ENCODE measurements at places on chromosomes 16 and 17.

DNA sequence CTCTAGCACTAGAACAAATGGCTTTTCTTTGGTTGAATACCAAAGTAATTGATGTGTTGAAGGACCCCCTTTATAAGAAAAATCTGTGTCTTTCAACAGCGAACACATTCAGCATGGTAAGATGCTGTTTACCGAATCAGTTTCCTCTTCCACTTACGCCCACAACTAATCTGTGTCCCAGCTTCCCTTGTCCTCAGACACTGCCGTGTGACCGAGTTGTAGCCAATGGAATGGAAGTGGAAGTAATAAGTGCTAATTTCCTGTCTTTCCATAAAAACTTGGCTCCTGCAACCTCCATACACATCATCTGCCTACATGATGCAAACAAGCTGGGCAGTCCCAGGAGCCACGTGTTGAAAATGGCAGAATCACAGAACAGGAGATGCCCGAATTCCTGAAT lies 10.4 kb downstream of the CDIPT start:
- ATAC-seq, result no peak

- ATAC-seq, result no peak
Observed at GRCh38 chr16:29862383-29862883, 593 bp downstream of the CDIPT start.

DNA sequence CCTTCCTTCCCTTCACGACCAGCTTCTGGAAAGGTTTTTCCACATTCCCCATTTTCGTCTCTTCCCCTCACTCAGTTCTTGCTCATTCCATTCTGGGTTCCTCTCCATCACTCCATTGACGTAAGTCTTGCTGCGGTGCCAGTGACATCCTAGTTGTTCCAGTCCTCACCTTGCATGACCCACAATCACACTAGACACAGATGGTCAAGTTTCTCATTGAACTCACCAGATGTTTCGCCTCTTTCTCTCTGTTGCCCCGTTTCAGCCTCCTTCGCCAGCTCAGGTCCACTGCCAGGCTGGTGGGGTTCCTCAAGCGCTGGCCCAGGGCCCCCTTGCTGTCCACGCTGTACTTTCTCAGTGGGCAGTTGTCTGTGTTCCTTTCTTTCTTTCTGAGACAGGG lies 43.4 kb downstream of the CCDC42 start:
- ATAC-seq, result no peak

- ATAC-seq, result no peak
Observed at GRCh38 chr16:11163761-11164261, 92.2 kb downstream of the SOCS1 start.

DNA sequence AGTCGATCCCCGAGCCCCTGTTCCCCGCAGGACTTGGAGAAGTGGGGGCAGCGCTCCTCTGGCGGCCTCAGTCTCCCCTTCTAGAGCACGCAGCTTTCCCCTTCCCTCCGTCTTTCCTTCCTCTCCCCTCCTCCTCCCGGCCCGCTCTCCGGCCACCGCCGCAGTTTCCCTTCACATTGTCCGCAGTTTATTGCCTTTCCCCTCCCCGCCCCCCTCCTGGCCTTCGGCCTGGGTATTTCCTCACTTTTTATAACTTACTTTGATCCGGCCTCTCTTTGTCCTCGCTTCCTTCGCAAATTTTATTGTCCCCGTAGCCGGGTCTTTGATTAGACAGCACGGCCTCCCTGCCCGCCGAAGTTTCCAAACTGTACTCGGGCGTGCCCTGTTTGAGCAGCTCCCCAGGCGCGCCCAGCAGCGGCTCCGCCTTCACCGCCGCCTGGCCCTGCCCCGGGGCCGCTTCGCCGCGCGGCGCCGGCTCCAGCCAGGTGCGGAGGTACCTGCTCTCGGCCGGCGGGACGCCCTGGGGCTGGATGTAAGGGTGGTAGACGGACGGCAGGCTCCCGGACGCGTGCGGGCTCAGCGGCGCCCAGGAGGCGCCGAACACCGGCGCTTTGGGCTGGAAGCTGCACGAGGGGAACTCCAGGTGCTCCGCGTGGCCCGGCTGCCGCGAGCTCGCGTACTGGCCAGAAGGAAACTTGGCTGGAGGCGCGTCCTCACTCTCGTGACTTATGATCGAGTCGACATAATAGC lies 488 bp downstream of the HOXB9 start:
- peak; percentile 68 for ATAC-seq

- no peak for ATAC-seq
Observed at GRCh38 chr17:50272246-50272645, 2.0 kb upstream of the TMEM92 start.

- no peak for ATAC-seq
Observed at GRCh38 chr16:66612422-66612821, 7.9 kb downstream of the CMTM3 start.

DNA sequence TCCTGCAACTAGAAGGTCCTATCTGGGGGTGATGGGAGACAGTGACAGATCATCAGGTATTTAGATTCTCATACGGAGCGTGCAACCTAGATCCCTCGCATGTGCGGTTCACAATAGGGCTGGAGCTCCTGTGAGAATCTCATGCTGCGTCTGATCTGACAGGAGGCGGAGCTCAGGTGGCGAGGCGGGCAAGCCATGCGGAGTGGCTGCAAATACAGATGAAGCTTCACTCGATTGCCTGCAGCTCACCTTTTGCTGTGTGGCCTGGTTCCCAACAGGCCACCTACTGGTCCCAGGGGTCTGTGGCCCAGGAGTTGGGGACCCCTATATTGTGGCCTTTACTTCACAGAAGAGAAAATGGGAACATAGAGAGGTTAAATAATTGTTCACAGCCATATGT lies 200.4 kb downstream of the IRF8 start:
- no peak for ATAC-seq

GRCh38 chr16:55542459-55543082 lies 23.9 kb upstream of the CAPNS2 start:
- peak; percentile 32 for ATAC-seq

- peak; percentile 86 for ATAC-seq
Observed at GRCh38 chr16:38941-39892, 14.2 kb downstream of the POLR3K start.

GRCh38 chr16:85096921-85097320 lies 15.4 kb downstream of the CIBAR2 start:
- ATAC-seq, result no peak

GRCh38 chr17:14474591-14474990 lies 173.7 kb downstream of the HS3ST3B1 start:
- ATAC-seq, result no peak

GRCh38 chr17:70848785-70849184 lies 679.5 kb downstream of the KCNJ2 start:
- ATAC-seq, result no peak

DNA sequence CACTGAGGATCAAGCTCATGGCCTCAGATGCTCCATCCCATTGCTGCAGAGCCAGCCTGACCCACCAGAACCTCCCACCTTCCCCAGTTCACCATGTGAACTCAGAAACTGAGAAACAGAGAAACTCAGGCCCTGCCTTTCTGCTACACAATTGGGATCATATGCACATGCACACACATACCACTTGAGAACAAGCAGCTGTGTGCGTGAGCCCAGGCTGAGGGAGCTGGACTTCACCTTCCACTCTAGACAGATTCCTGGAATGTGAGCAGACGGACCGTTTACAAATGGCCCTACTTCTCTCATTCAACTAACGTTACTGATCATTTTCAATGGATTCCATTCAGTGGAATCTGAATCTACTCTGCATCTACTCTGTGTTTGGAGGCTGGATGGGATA lies 1.7 kb upstream of the SPEM2 start:
- no peak for ATAC-seq

DNA sequence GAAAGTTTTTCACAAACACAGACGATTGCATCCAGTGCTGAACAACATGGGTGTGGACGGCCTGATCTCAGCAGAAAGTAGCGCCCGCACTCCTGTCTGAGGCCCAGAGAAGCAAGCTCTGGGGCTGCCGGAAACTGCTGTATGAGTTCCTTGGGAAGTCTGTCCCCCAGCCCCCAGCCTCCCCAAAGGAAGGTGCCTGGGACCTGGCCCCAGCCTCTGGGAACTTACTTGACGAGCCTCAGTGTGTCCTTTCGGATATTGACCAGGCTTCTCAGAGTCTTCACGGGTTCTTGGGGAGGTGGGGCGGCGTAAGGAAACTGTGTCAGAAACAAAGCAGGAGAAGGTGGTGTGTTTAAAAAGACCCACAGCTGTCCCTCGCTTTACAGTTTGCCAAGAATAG lies 32.4 kb upstream of the FOXJ1 start:
- no peak for ATAC-seq

GRCh38 chr16:85381738-85382592 lies 231.2 kb upstream of the GSE1 start:
- no peak for ATAC-seq

DNA sequence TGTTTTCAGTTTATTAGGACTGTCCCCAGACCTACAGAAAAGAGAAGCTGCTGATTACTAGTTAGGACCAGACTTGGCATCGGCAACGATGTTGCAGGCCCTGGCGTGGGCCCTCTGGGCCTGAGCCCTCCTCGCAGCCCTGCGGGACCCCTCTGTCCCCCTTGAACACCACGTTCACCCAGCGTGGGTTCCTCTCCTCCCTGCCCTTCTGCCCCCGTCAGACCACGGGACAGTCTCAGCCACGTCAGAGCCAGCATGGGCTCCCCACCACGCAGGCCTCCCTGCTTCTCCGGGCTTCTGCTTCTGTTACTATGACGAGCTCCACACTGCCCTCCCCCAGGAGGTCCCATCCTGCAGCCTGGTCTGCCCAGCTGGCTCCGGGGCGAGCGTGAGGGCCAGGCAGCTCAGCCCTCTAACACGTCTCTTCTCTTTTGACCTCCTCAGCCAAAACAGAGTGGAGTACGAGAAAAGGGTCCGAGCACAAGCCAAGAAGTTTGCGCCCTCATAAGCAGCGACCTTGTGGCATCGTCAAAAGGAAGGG lies 9.1 kb upstream of the BAIAP3 start:
- no peak for ATAC-seq

DNA sequence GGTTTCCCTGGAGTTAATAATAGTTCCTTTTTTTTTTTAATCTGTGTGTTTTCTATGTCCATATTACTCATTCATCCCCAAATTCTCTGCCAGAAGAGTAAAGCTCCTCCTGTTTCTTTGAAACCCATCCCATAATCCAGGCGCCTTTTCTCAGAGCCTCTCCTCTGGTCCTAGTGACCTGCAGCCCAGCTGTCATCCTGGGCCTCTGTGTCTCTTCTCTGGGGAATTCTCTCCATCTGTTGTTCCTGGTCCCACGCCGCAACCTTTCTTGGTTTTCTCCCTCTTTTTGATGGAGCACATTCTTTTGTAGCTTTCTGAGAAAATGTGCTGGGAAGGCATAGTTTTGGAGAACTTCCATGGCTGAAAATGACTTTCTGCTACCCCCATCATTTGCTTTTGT lies 10.2 kb downstream of the KATNB1 start:
- no peak for ATAC-seq

GRCh38 chr17:19780846-19781245 lies 32.7 kb upstream of the ALDH3A1 start:
- ATAC-seq, result no peak

DNA sequence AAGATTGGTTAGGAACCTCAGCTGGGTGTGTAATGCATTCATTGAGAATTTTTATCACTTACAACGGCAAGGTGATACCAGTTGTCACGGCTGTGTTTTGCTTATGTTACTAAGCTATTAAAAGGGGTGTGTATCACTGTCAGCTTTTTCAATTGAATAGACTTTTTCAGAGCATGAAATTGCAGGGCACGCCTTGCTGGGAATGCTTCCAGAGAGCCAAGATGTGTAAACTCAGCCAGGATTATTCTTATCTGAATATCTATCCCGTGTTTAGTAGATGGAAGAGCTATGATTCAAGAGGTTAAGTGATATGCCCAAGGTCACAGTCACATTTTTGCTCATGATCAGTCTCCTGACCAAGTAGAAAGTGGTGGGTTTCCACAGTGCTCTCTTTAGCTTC lies 6.6 kb upstream of the TEKT3 start:
- ATAC-seq, result peak; percentile 62

- no peak for ATAC-seq
Observed at GRCh38 chr16:56310690-56311089, 114.7 kb downstream of the AMFR start.

GRCh38 chr16:1559446-1559975 lies 26.0 kb downstream of the TMEM204 start:
- ATAC-seq, result no peak

GRCh38 chr17:46163929-46164594 lies 29.2 kb downstream of the KANSL1 start:
- no peak for ATAC-seq

GRCh38 chr17:27338536-27338985 lies 44.6 kb downstream of the WSB1 start:
- ATAC-seq, result no peak

DNA sequence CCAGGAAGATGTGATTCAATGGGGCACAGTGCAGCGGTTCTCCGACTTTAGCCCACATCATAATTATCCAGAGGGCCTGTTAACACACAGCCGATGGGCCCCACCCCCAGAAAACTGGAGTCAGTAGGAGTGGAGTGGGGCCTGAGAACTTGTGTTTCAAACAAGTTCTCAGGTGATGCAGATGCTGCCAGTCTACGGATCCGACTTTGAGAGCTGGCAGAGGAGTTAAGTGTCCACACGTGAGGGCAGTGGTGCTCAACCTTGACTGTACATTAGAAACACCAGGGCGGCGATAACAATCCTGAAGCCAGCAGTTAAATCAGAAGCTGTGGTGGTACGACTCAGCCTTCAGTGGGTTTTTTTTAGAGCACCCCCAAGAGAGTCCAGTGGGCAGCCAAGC lies 75.0 kb downstream of the GPRC5B start:
- no peak for ATAC-seq

GRCh38 chr16:30659507-30660423 lies 1.5 kb downstream of the FBRS start:
- ATAC-seq, result peak; percentile 7

GRCh38 chr16:88415713-88416323 lies 33.1 kb downstream of the ZNF469 start:
- no peak for ATAC-seq

GRCh38 chr17:6101706-6102105 lies 31.5 kb downstream of the WSCD1 start:
- no peak for ATAC-seq

DNA sequence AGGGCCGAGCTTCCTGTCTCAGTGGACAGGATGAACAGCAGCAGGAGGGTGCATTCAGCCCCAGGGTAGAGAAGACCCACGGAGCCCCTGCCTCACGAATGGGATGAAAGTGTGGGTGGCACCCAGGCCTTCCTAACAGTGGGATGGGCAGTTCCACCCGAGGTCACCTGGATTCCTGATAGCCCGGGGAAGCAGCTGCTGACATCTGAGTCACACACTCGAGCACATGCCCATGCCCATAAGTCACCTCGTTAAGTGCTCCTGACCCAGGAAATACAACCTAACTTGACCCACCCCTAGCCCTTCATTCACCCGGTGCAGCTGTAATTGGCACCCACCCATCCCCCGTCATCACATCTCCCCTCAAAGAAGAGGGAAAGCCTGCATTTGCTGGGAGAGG lies 85.3 kb upstream of the FOXF1 start:
- ATAC-seq, result no peak

- no peak for ATAC-seq
Observed at GRCh38 chr16:2966808-2967191, 2.3 kb upstream of the PAQR4 start.

- no peak for ATAC-seq
Observed at GRCh38 chr16:52518884-52519283, 28.1 kb downstream of the TOX3 start.
